ENCODE measurements at places on chromosomes 6 and 20. TPM values are rescaled to one million over a fixed set of nuclear protein-coding genes. Genes with fewer than 3 reads are reported as not detected.

The LHFPL5 gene
- total RNA-seq: not detected

The RIMS4 gene
- not detected for total RNA-seq

The MYL9 gene
- total RNA-seq: 0.61 TPM

The TFAP2D gene
- total RNA-seq: not detected

The ULBP2 gene
- 0.60 TPM for total RNA-seq

The C6orf58 gene
- total RNA-seq: not detected

The MOCS3 gene
- total RNA-seq: 5.3 TPM

The CRYBG1 gene
- total RNA-seq: 34.8 TPM

The SASH1 gene
- total RNA-seq: not detected

The ESR1 gene
- total RNA-seq: 1.7 TPM

The NRSN1 gene
- total RNA-seq: not detected

The HLA-DRB5 gene
- total RNA-seq: 0.26 TPM

The FAM209B gene
- 1.8 TPM for total RNA-seq

The BTN1A1 gene
- total RNA-seq: 0.11 TPM

The DNAAF9 gene
- 5.1 TPM for total RNA-seq

The SLC24A3 gene
- not detected for total RNA-seq

The C20orf141 gene
- total RNA-seq: not detected

The SEMG1 gene
- not detected for total RNA-seq

The SLC35B2 gene
- 28.4 TPM for total RNA-seq

The HMGCLL1 gene
- not detected for total RNA-seq

The CST4 gene
- not detected for total RNA-seq

The CCN5 gene
- not detected for total RNA-seq

The CD24 gene
- total RNA-seq: 1.1 TPM

The TCP11 gene
- not detected for total RNA-seq

The RBBP8NL gene
- not detected for total RNA-seq

The C6orf163 gene
- total RNA-seq: 3.4 TPM

The CAPN11 gene
- not detected for total RNA-seq

The COL19A1 gene
- total RNA-seq: 0.06 TPM

The MYCT1 gene
- not detected for total RNA-seq

The RBPJL gene
- not detected for total RNA-seq

The CST5 gene
- total RNA-seq: not detected

The ZSWIM1 gene
- 13.0 TPM for total RNA-seq

The HUS1B gene
- total RNA-seq: 2.0 TPM

The CYP24A1 gene
- 0.58 TPM for total RNA-seq

The ABHD16B gene
- not detected for total RNA-seq

The HNF4A gene
- total RNA-seq: not detected

The LAMA2 gene
- total RNA-seq: not detected

The EPB41L1 gene
- total RNA-seq: 0.62 TPM

The DAAM2 gene
- not detected for total RNA-seq

The DEFB119 gene
- total RNA-seq: not detected

The BPIFB2 gene
- not detected for total RNA-seq

The LRRC1 gene
- total RNA-seq: 4.2 TPM

The GLP1R gene
- not detected for total RNA-seq

The SNX21 gene
- 2.5 TPM for total RNA-seq

The COL9A3 gene
- 0.42 TPM for total RNA-seq

The ZNF341 gene
- 5.7 TPM for total RNA-seq

The OLIG3 gene
- not detected for total RNA-seq

The SLC23A2 gene
- total RNA-seq: 18.6 TPM

The SNTA1 gene
- total RNA-seq: 10.1 TPM

The PRRC2A gene
- total RNA-seq: 278 TPM
